ENCODE measurements at places on chromosomes 12 and 14.

- DNase-seq = no peak
Observed at GRCh38 chr14:60965402-60965801, 15.5 kb downstream of the TRMT5 start.

- no peak for DNase-seq
Observed at GRCh38 chr12:39867631-39868327, 238.1 kb downstream of the SLC2A13 start.

- no peak for DNase-seq
Observed at GRCh38 chr12:50390316-50390741, 6.1 kb downstream of the FAM186A start.

- DNase-seq = no peak
Observed at GRCh38 chr14:84482256-84483071, 1047.5 kb upstream of the FLRT2 start.

GRCh38 chr12:99495799-99496198 is 151.8 kb upstream of the GARIN6 start:
- no peak for DNase-seq

DNA sequence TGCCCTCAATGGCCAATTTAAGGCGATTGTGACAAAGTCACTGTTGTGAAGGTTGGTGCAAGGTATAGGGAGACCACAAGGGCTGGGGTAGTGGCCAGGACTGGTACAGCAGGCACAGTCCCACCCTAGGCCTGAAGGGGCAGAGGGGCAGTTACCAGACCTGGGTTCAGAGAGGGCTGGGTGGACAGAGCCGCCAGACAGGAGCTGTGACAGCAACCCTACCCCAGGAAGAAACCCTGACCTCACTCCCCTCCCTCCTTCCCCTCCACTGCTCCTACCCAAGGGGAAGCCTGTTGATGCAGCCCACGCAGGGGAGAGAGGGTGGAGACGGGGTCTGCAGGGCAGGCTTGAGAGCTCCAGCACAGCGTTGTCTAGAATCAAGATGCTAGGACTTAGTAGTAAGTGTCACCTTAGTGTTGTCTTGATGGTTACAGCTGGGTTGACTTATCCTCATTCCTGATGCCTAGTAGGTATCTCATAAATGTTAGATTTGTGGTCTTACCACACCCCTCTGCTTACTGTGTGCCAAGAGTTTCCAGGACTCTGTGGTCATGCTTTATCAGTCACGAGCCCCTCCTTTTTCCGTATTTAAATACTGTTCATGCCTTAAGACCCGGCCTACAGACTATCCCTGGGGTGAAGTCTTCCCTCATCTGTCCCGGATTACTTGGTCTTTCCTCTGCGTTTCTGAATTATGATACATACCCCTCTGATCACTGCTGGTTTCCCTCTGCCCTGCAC is 14.4 kb downstream of the EML1 start:
- DNase-seq = no peak

Measured in NCI-H187 treated with DMSO at 0.1 percent for 48 hours (cell line).